ENCODE measurements at places on chromosomes 5 and 9.
A peak's percentile ranks its signal among the peaks of the same experiment; 100 is the strongest.

- DNase-seq, result no peak
Observed at GRCh38 chr5:15321776-15322175, 178.2 kb upstream of the FBXL7 start.

DNA sequence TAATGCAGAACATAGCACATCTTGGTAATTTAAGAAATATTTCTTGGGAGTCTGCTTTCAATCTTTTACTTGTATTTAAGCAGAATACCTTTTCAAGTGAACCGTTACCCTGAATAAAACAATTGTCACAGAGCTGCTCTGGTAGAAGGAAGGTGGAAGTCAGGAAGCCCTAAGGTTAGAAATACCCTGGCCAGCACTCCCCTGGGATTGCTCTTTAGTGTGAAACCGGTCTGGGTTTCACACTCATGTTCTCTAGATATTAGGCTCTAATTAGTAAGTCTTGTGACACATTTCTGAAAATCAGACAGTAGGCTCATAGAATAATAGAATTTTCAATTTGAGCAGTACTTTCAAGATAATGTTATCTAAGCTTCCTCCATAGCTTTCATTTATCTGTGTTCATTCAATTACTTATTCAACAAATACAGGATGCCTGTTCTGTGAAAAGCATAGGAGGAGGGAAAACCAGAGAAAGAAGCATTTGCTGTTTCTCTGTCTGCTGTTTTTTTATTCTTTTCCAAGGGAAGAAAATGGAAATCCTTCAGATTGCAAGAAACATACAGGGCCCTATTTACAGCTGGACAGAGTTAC lies 825.5 kb downstream of the TLR4 start:
- DNase-seq, result no peak

- DNase-seq, result no peak
Observed at GRCh38 chr5:150674341-150674821, 13.3 kb downstream of the MYOZ3 start.

DNA sequence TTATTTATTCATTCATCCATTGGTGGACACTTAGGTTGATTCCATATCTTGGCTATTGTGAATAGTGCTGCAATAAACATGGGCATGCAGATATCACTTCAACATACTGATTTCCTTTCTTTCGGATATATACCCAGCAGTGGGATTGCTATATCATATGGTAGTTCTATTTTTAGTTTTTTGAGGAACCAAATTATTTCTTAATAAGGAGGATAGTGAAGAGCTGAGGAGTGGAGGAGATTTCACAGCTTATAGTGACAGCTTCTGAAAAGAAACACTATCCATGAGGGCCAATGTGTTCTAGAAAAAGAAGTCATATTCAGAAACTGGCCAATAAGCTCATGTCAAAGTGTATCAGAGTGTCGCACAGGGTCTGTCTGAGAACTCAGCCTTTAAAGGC lies 183.3 kb downstream of the SEC61B start:
- DNase-seq, result no peak

DNA sequence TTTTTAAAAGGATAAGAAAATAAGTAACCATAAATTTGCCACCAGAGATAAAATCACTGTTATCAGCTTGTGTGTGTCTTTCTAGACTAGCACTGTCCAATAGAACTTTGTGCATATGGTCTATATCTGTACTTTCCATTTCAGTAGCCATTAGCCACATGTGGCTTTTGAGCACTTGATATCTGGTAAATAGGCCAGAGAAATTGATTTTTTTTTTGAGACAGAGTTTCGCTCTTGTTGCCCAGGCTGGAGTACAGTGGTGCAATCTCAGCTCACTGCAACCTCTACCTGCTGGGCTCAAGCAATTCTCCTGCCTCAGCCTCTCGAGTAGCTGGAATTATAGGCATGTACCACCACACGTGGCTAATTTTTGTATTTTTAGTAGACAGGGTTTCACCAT lies 17.8 kb downstream of the RBM27 start:
- no peak for DNase-seq

DNA sequence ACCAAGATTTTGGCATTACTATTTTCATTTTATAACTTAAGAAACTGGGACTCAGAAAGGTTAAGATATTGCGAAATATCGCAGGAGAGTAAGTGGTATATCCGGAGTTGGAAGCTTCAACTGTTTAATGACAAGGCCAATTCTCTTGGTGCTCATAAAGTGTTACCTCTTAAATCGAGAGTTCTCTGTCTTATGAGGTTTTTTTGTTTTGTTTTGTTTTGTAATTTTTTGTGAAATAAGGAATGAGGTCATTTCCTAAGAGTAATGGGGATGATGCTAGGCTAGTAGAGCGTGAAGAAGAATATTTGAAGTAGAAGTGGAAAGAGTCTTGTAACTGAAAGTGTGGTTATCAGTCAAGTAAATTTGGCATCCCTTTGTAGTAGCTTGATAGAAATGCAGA lies 183.2 kb upstream of the DAB2 start:
- DNase-seq, result no peak

DNA sequence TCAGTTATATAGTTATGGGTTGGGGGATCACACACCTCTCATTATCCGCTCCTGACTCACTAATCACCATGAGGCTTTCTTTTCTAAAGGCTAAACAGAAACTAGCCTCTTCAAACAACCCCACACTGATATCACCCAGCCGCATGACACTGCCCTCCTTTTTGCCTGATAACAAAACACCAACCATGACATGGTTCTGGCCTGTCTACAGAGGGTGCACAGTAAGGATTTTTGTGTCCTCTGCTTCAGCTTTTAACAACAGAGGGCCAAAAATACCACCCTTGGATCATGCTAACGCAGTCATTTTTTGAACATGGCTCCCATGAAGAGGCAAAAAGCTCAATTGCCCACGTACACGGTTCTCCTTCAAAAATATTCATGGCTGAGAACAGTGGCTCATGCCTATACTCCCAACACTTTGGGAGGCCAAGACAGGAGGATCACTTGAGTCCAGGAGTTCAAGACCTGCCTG lies 4.0 kb downstream of the CMBL start:
- DNase-seq, result no peak

- DNase-seq, result no peak
Observed at GRCh38 chr5:108148715-108149139, 233.2 kb downstream of the FBXL17 start.

- no peak for DNase-seq
Observed at GRCh38 chr5:126410623-126411022, 12.6 kb upstream of the GRAMD2B start.

DNA sequence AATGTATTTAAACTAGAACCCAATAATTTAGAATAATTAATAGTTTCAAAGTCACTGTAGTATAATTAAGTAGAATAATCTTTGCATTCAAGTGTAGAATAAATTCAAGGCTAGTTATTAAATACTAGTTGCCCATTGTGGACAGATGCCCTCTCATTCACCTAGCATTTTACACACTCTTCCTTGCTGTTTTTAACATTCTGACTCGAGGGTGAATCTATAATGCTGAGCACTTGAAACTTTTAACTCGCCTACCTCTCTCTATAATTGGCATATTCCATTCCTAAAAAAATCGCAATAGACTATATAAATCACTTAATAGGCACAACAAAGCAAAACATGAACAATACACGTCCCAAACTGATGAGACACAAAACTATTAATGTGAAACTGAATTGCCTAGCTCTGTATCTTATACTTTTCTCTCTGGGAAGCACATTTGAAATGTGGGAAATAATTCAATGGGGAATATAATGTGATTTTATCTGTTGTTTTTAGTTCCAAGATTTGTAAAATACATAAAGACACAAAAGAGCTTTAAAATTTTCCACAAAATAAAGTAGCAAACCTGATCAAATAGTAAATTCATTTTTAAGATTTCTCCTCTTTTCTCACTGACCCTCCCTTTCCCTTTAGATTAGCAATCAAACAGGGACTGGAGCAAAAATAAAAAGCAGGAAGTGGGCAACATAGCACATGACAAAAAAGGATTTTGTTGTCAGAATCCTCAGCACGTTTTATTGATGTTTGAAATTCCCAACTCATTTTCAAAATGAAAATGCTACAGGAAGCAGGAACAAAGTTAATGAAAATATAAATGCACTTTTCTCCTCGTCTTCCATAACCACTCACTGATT lies 295.6 kb downstream of the PDE4D start:
- no peak for DNase-seq

- no peak for DNase-seq
Observed at GRCh38 chr9:97592126-97592525, 41.0 kb downstream of the TSTD2 start.

GRCh38 chr5:141402553-141403243 lies at the start of gene PCDHGA9:
Gene PCDHGA9 (plus strand): TSS chr5:141402778. CDS start chr5:141402953, 175 bp downstream.
- no peak for DNase-seq

- DNase-seq, result no peak
Observed at GRCh38 chr5:139633295-139634027, 14.7 kb upstream of the CXXC5 start.

- DNase-seq, result no peak
Observed at GRCh38 chr9:33306037-33306436, 15.7 kb downstream of the NFX1 start.

- no peak for DNase-seq
Observed at GRCh38 chr9:35754264-35754663, at the start of gene MSMP. Gene MSMP (minus strand): TSS chr9:35754276. CDS start chr9:35754129, 147 bp downstream.

GRCh38 chr9:120336021-120336752 lies 243.8 kb downstream of the CDK5RAP2 start:
- no peak for DNase-seq

DNA sequence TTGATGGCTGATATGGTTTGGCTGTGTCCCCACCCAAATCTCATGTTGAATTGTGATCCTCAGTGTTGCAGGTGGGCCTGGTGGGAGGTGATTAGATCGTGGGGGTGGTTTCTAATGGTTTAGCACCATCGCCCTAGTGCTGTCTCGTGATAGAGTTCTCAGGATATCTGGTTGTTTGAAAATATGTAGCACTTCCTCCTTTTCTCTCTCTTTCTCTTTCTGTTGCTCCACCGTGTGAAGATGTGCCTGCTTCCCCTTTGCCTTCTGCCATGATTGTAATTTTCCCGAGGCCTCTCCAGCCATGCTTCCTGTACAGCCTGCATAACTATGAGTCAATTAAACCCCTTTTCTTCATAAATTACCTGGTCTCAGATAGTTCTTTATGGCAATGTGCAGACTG lies 111.6 kb downstream of the SREK1 start:
- no peak for DNase-seq

DNA sequence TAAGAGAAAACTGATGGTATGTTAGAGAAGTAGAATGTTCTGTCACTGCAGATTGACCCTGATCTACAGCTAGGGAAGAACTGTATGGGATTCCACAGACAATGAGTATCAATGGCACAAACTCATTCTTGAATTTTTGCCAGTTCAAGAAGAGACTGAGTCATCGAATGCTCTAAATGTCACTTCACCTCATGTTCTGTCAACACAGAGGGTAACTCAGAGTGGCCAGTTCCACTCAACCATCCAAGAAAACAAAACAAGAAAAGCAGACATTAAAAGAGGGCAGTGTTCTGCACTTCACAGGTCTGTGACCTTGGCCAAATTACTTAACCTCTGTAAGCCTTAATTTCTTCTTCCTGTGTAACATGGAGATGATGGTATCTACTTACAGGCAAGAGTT lies 132.2 kb upstream of the HMHB1 start:
- no peak for DNase-seq

- peak; percentile 52 for DNase-seq
Observed at GRCh38 chr9:107158321-107158720, 124.8 kb upstream of the RAD23B start.

- DNase-seq, result no peak
Observed at GRCh38 chr5:140165101-140165922, 9.7 kb upstream of the CYSTM1 start.

GRCh38 chr9:37987467-37987981 lies 81.5 kb downstream of the SHB start:
- no peak for DNase-seq

DNA sequence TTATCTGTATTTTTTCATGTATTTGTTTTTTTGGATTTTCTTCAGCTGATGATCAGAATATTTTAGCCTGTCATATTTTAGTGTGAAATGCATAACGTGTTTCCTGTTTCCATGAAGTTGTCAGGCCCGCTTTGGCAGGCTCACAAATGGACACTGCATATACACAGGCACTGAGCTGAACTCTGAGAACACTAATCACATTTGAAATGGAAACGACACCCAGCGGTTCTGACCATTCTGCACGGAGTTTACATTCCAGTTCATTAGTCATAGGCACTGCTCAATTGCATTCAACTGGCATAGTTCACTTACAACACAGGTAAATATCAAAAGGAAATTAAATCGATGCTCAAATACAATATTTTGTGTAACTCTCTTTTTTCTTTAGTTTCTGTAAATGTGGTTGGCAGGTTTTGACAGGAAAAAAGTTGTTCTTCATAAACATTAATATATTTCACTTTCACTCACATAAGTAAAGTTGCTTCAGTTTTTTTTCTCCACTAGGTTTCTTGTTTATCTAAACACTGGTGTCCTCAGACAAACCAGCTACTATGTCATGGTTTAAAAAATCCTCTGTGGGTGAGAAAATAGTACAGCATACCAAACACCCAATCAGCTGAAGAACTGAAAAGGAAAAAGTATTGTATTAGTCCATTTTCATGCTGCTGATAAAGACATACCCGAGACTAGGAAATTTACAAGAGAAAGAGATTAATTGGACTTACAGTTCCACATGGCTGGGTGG lies 559.0 kb upstream of the DAP start:
- DNase-seq, result no peak

- DNase-seq, result peak; percentile 51
Observed at GRCh38 chr9:19493174-19493811, 84.5 kb downstream of the ACER2 start.

GRCh38 chr5:133962131-133962530 lies 6.3 kb downstream of the C5orf15 start:
- no peak for DNase-seq

GRCh38 chr5:145723516-145723915 lies 111.6 kb downstream of the PRELID2 start:
- no peak for DNase-seq

- peak; percentile 16 for DNase-seq
Observed at GRCh38 chr5:21919414-21920022, 933.6 kb downstream of the CDH12 start.

- DNase-seq, result no peak
Observed at GRCh38 chr5:14869233-14869632, 2.3 kb downstream of the ANKH start.

DNA sequence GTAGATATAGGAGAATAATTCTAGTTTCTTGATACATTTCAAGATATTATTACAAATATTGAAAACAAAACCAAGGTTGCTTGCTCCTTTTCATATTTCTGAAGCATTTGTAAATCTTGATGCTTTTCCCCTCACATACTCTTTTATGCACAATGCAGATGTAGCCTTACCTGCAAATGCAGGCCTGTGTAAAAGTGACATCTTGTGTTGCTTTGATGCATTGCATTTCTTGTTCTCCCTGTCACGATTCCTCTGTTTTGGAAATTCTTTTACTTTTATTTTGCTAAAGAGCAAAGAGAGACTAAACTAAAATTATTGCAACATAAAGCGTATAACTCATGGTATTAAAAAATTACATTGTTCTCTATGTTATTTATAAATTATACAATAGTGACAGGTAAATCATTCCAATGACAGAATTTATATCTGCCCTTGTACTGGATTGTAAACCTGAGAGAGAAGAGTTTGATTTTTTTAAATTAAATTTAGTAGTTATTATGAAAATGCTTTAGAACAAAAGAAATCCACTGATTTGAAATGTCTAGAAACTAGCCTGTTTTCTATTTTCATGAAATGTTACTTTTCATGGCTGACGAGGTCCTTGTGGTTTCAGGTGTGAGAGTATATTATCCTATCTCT lies 970.0 kb downstream of the MAT2B start:
- DNase-seq, result no peak
